ENCODE measurements at places on chromosomes 6 and 20.
A peak's percentile ranks its signal among the peaks of the same experiment; 100 is the strongest.

DNA sequence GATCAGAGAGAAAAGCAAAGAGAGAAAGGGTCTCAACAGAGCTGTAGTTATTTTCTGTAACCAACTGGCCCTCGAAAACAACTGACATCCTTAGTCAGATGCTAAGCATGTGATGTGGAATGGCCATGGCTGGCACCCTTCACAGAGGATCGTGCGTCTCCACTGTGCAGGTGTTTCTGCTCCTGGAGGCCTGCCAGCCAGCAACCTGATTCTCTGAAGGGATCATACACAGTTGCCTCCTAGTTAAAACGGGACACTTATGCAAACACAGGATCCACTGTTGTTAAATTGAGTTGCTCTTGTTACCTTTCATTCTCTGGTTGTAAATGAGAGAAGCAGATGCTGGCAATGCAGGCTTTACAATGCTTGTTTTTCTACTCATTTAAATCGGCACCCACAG lies 148.5 kb downstream of the HDGFL1 start:
- DNase-seq, result no peak

- no peak for DNase-seq
These were observed 114.0 kb upstream of the FLRT3 start for GRCh38 chr20:14451458-14451857.

GRCh38 chr20:63735859-63736718 lies at the start of gene LIME1:
TSS of gene LIME1 (plus strand) at chr20:63736664. CDS start at chr20:63737550, 886 bp downstream.
- no peak for DNase-seq

DNA sequence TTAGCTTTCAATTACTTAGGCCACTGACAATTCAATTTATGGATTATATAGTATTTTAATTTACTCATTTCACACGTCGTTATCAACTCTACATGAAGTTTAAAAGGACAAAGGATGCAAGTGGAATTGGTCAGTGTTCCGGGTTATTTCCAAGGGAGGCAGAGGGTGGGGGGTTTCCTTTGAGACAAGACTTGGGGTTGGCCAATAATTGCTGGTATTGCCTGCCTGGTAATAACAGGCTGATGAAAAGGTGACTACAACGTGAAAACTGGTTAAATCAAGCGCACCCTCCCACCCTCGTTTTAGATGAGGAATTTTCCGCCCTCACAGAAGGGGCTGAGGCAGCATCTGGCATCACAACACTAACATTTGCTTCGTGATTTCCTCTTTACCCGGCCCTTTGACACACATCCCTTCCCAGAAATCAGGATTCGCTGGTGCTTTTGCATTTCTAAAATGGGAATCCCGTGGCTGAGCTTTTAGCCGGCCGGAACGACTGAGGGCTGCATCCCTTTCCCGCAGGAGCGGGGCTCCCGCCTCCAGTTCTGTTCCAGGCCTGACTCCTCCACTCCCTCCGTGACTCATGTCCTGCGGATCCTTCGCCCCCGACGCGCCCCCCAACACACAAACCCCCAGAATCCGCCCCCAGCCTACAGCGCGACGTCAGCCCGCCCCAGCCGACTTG lies 999 bp upstream of the PIM1 start:
- DNase-seq, result no peak

GRCh38 chr20:57381596-57382503 lies 9.3 kb upstream of the RBM38 start:
- peak; percentile 93 for DNase-seq

DNA sequence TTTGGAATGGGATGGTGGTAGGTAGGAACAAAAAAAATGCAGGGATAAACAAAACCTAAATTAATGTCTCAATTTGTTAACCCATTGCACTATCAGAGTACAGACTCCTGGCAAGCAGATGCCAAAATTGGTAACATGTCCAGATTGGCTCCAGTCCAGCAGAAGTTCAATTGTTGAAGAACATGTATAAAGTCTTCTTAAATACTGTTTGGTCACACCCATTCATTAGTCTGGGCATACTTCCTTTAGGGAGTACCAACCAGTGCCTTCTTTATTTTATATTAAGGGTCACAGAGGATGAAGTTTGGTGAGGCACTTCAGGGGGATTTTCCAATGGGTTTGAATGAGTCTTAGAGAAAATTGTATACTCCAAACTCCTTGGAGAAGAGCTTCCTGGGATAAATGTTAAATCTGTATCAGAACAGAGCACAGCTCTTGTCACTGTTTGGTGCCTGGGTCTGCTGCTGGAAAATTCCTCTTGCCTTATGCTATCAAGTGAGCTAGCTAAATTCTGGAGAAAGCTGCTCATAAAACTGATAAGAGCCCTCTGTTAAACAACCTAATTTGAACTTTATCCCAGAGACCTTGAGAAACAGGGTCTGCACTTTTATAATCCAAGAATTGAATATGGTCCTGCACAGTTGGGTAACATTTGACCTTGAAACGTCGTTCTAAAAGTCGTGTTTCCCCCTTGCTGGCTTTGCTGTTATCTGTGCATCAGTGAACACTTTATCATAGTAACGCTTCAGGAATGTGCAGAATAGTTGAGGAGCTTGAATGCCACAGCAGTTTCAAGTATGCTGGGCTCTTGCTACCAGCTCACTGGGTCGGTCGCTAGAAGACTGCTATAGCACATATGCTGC lies 334.1 kb upstream of the CITED2 start:
- no peak for DNase-seq

DNA sequence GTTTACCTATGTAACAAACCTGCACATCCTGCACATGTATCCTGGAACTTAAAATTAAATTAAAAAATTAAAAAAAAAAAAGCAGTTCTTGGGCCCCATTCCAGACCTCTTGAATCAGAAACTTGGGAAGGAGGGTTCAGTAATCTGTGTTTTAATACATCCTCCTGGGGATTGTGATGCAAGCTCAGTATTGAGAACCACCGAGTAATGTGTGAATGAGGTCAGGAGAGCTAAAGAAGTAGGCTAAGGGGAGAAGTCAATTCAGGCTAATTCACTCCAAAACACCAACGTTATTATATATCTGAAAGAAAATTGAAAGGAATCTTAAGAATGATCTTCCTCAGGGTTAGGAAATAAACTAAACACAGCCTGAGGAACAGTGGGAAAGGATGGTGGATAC lies 120.4 kb downstream of the RNF144B start:
- DNase-seq, result no peak

GRCh38 chr6:139881236-139881635 lies 506.8 kb upstream of the CITED2 start:
- peak; percentile 45 for DNase-seq

DNA sequence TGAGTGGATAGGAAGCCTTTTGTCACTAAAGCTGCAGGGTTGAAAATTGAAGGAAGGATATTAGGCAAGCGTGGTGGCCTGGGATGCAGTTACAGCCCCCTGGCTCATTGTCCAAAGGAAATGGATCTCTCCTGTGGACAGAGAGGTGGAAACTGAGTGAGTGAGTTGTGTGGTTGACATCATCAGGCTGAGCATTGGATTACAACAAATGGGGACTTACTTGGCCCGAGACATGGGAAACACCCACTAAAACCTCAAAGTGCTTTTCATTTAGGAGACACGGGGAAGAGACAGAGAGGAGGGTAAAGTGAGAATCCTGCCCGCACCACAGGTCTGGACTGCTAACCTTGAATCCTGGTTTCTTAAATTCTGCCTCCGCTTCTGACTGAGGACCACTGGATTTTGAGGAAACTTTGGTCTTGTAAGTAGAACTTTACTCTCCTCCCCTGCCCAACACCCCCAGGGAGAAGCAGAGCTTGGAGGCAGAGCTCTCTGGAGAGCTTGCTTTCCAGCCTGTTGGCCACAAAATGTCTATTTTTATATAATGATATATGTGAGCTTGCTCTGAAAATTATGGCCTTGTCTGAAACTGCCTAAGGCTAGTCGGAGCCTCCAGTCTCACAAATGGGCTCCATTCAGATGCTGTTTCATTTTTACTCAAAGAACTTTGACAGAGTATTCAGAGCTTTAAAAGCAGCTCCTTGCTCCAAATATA lies at the start of gene PKIG:
Gene PKIG, plus strand, starts transcription at position 269 of the 715 bp plus-strand sequence. CDS start 31,978 bp downstream, outside the sequence.
- DNase-seq, result no peak

DNA sequence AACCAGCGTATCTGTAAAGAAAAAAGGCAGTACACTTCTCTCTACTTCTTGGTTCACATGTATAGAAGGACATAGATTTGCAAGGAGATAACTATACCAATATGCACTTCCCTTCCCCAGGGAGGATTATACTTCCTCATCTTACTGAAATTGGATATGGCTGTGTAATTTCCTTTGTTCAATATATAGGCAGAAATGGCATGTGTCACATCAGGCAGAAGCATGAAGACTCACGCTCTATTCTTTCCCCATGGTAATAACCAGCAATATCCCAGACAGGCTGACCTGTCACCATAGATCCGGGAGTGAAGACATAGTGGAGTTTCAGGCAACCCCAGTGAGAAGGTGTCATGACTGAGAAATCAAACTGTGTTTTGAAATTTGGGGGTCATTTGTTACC lies 518.3 kb downstream of the KIF16B start:
- DNase-seq, result no peak

GRCh38 chr6:28206928-28207509 lies 18.1 kb upstream of the ZSCAN9 start:
- DNase-seq, result no peak

DNA sequence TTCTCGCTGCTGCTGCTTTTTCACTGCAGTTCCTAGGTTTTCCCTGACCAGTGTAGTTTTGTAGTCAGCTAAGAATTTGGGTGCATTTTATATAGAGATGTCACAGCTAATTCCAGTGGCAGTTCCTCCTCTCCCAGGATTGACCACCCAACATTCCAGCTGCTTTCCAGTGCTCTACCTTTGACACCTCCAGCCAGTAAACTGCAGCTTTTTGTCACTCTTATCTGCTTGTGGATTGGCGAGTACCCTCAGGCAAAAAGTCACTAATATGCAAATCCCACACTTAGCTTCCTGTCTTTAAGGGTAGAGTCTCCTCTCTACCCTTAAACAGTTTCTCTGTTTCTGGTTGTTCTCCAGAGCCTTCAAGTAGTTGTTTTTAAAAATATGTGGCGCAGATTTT lies 146.9 kb upstream of the KCNG1 start:
- DNase-seq, result no peak

DNA sequence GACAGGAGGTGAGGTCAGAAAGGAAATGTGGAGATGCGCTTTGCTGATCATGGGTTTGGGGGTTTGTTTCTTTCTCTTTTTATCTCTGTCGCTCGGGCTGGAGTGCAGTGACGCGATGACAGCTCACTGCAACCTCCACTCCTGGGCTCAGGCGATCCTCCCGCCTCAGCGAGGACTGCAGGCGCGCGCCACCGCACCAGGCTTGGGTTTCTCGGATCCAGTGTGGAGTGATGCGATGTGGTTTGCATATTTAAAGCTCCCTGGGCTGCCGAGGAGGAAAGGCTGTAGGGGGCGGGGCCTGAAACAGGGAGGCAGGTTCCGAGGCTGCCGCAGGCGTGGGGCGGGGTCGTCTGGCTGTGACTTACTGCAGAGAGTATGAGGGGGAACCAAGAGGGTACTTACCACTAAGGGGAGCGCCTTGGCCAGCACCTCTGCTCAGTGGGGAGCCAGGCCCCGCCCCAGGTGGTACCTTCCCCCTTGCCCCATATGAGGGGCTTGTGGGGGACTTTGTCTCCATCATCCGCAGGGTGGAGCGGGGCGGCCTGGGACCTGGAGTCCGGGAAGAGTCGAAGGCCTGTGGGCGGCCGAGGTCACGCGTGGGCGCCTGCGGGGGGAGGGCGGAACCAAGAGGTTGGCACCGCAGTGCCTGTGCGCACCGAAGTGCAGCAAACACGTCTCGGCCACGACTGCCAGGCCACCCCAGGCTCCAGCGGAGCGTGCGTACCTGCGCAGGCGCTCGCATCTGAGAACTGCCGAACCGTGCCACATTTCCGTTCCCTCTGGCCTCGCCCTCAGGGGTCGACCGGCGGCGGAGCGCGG lies 12.7 kb upstream of the BAK1 start:
- no peak for DNase-seq

DNA sequence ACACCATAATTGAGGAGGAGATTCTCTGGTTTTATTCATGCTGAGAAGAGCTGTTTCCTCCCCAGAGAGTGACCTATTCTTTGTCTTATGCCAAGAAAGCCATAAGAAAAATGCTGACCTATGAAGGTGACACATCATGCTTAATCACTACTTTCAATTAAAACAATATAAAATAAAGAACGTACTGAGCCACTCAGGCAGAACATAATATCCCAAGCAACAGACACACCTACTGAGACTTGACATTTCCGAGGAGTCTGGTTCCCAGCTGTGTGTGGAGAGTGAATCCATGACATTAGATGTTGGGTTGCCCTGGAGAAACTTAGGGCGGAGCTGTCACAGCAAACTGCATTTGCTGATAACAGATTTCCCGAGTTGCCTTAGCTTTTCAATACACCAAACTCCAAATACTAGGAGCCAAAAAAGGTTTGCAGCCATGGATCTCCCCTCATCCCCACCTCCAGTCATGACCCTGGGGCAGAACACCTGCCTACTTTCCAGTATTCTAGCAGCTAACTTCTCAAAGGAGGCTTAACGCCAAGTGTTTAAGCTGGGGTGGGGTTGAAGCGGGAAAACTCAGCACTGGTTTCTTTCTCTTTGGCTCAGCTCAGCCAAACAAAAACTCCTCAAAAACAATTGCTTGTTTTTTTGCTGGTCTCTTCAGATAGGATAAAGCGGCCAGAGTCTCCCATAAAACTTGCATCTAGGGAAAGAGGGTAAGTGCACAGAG lies 92.2 kb downstream of the BACH2 start:
- DNase-seq, result no peak

DNA sequence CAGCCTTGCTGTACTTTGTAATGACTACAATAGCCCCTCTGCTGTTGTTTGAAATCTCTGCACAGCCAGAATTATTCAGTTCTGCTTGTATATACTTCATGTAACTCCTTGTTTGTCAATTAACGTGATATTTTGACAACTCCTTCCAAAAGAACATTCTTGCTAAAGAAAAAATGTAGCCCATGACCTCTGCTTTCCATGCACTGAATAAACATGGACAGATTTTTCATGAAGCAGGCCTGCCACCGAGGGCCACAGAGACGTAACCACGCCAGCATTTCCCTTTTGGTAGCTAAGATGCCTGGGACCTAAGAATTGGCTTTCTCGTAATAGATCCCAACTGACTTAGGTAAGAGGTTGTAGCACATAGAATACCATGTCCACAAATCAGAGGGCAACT lies 135.9 kb downstream of the MYLK4 start:
- no peak for DNase-seq

DNA sequence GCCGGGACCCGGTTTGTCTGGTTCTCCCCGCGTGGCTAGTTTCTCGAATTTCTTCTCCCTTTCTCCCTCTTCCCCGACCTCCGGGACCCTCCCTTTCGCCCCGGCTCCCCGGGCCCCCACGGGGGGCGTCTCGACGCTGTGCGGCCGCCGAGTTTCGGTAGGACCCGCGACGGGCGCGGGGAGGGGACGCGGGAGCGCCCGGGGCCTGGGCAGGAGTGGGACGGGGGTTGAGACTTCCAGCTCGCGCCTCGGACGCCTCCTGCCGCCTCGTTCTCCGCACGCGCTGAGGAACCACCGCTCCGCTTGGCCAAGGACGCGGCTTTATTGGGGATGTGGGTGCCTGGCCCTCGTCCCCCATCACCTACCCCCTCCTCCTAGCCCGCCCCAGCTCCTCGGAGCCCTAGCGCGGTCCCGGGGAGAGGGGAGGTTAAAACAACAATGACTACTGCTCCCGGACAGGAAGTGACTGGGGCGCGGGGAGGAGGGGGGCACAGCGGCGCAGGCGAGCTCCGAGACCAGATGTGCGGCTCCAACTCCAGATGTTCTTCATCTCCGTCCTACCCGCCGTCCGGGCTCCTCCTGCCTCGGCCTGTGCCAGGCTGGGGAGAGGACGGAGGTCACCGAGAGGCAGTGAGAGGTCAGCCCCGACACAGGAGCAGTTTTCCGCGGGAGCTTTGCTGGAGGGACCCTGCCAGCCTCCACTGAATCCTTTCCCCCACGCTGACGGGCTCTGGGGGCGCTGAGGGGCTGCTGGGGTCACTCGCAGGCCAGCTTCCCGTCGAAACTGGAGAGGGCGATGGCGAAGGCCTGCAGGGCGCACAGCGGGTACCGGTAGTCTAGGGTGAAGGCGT lies 917 bp upstream of the TEAD3 start:
- DNase-seq, result no peak

All from spinal cord (tissue), 10 donors.